ENCODE measurements at places on chromosomes 13 and 19.

DNA sequence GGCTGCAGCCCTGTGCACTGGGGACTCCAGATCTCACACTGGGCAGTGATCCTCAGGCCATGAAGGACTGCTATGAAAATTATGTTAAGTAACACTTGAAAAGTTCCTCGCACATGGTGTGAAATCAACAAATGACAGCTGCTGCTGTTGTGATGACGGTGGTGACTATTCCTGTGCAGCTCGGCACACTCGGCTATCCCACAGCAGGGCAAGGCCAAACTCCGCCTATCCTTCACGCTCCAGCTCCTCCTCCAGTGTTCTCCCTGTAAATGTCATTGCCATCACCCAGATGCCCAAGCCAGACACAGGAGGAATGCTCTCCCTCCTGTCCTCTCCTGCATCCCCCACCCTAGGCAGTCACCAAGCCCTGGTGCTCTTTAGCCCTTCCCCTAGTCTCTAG is 31.3 kb downstream of the GRIK5 start:
- DNase-seq, result no peak

DNA sequence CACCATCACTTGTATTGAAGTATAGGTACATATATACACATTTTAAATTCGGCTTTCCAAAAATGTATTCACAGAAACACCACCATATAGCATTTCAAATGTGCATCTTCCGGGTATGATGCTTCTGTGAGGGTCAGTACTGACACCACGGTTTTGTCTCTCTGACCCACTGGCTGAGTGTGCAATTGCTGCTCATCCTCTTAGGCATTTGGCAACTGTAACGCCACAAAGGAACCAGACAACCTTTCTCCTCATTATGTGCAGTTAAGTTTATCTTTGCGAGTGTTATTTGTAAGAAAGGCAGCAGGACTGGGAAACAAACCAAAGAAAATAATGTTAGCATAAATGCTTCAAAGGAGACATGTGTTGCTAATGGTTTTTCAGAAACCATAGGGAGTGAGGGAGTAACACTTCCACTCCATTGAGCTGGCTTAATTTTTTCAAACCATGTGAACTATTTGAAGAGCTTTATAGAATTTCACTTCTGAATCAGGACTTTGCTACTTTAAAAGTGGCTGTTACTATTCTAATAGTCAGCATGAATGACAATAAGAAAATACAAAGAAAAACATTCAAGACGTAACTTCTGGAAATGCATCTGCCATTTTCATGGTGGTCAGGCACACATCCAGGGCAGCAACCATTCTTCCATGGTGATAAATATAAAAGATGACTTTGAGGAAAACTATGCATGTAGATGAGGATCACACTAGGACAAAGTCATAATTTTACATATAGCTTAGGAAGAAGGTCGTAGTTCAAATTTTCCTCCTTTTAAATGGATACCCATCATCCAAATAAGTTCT is 423.3 kb downstream of the MZT1 start:
- DNase-seq, result no peak

DNA sequence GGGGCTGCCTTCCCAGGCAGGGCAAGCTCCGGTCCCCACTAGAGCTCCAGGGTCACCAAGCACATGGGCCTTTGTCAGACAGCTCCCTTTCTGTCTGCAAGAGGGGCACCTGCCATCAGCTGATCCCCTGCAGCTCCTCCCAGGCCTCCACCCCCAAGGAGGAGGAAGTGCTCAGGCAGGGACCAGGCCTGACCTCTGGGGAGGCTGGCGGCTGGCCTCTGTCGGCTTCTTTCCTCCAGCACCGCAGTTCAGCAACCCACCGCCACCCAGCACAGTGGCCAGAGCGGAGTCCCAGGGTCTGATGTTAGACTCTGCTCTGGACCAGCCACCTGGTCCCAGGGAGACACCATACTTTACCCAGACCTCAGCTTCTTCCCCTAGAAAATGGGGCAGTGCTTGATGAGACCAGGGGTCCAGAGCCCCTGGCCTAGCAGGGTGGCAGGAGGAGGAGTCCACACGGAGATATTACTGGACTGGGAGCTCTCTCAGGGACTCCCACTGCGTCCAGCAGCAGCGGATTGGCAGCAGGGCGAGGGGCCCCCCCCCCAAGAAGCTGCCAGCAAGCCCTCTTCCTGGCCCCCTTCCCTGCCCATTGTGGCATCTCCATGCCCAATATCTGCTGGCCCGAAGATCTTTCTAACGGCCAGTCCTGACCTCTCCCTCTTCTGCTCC is 24.1 kb downstream of the NKPD1 start:
- DNase-seq, result no peak

- no peak for DNase-seq
These were observed 5.5 kb upstream of the ZNF580 start for GRCh38 chr19:55635334-55635717.

- no peak for DNase-seq
These were observed 26.8 kb upstream of the CXCL17 start for GRCh38 chr19:42469311-42470235.
